Common myeloid progenitor, CD34-positive (primary cell): ENCODE measurements at places on chromosomes 16 and 17.
A peak's percentile ranks its signal among the peaks of the same experiment; 100 is the strongest.

DNA sequence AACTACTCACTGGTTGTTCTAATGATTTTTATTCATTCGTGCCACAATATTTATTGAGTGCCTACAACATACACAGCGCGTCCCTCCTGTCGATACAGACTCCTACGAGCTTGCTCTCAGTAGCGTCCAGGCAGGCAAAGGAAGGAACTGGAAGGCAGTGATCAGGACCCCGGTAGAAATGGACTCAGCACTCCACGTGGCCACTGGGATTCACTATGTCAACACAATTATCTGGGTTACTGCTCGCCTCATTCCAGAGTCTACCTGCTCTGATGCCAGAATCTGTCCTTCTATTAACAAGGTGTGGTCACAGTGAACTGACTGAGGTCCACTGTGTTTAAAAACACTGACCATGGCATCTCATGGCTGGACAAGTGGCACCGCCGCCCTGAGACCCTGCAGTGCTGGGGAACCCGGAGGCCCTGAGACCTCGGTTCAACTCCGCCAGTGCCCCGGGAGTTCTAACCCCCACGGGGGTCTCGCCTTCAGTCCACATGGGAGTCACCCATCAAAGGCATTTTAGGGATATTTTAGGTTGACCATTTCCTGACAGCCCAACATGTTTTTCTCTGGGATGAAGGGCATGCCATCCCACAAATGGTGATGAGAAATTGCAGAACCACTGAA, 71.4 kb downstream of the ZFHX3 start:
- no peaks in the 10 kb centered on the region for H3K4me1 ChIP-seq
- no peaks in the 10 kb centered on the region for H3K36me3 ChIP-seq
- no peak for DNase-seq

GRCh38 chr17:32962320-32962711, 29.3 kb upstream of the SPACA3 start:
- no peak overlapping the region for H3K27ac ChIP-seq
- DNase-seq = peak; percentile 16
- no peaks in the 10 kb centered on the region for H3K27me3 ChIP-seq
- H3K4me3 ChIP-seq = no peak overlapping the region
- H3K36me3 ChIP-seq = no peaks in the 10 kb centered on the region

DNA sequence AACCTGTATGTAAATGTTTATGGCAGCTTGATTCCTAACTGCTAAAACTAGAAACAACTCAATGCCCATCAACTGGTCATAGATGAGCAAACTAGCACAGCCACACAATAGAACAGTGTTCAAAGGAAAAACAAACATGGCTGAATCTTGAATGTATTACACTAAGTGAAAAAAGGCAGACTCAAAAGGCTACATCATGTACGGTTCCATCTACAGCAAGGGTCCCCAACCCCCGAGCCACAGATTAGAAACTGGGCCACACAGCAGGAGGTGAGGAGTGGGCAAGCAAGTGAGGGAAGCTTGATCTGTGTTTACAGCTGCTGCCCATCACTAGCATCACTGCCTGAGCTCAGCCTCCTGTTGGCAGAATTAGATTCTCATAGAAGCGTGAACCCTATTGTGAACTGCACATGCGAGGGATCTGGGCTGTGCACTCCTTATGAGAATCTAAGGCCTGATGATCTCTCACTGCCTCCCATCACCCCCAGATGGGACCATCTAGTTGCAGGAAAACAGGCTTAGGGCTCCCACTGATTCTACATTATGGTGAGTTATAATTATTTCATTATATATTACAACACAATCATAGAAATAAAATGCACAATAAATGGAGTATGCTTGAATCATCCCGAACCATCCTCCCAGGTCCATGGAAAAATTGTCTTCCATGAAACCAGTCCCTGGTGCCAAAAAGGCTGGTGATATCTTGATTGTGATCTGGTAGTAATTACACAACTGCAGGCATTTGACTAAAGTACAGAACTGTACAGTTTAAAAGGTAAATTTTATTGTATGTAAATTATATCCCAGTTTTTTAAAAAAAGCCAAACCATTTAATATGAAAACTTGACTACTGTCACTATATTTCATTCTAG, 7.7 kb downstream of the CEP20 start:
- H3K4me1 ChIP-seq = peaks cover 9% of the 10 kb centered on the region
- DNase-seq = no peak
- H3K27me3 ChIP-seq = no peaks in the 10 kb centered on the region
- H3K27ac ChIP-seq = no peak overlapping the region

DNA sequence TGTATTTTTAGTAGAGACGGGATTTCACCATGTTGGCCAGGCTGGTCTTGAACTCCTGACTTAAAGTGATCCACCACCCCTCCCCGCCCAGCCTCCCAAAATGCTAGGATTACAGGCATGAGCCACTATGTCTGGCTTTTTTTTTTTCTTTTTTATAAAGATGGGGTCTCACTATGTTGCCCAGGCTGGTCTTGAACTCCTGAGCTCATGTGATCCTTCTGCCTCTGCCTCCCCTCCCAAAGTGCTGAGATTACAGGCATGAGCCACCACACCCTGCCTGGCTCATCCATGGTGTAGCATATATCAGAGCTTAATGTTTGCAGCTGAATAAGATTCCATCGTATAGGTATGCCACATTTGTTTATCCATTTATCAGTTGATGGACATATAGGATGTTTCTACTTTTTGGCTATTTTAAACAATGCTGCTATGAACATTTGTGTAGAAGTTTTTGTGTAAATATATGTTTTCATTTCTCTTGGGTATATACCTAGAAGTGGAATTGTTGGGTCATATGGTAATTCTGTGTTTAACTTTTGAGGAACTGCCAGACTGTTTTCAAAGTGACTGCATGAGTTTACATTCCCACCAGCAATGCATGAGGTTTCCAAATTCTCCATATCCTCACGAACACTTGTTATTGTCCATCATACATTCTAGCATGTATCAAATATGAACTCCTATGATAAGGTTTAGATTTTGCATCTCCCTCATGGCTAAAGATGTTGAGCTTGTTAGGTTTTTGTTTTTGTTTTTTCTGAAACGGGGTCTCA, 55.7 kb upstream of the HAS3 start:
- H3K4me3 ChIP-seq = no peak overlapping the region
- DNase-seq = no peak
- no peaks in the 10 kb centered on the region for H3K27me3 ChIP-seq
- no peaks in the 10 kb centered on the region for H3K36me3 ChIP-seq

- H3K4me1 ChIP-seq = peaks cover 13% of the 10 kb centered on the region
- peak; percentile 44 for DNase-seq
- peak within 1 kb of the TSS; percentile 50 for H3K4me3 ChIP-seq
- peaks cover 43% of the 10 kb centered on the region for H3K27me3 ChIP-seq
- H3K36me3 ChIP-seq = no peaks in the 10 kb centered on the region
Observed at GRCh38 chr16:66844342-66845079, at the start of gene CA7. Gene CA7, plus strand, starts transcription at chr16:66844414. Its CDS starts 74 bp downstream, at chr16:66844488.
